ENCODE measurements at places on chromosomes 7 and 10. TPM values are rescaled to one million over a fixed set of nuclear protein-coding genes. Genes with fewer than 3 reads are reported as not detected.

- DNase-seq: no peak
- H3K27me3 ChIP-seq: no peaks in the 10 kb centered on the region
- H3K36me3 ChIP-seq: no peaks in the 10 kb centered on the region
- H3K4me1 ChIP-seq: no peaks in the 10 kb centered on the region
- H3K27ac ChIP-seq: no peak overlapping the region
These were observed 19.5 kb downstream of the CPVL start for GRCh38 chr7:29126804-29127203.

DNA sequence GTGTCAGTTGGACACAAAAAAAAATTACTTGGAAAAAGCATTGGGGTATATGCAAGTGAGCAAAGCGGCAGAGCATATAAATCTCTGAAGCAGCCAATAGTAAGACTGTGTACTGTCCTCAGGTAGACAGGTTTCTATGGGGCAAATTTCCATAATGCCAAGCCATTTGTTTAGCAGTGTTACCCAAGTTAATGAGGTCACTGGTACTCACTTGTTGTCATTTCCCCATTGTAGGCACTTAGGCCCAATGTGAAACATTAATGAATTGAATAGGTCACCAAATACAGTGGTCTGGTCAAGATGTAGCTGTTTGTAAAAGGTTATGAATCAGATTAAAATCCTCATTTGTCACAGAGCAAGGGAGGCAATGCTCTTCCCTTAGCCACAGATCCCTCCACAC is 27.5 kb downstream of the HOXA1 start:
- H3K36me3 ChIP-seq: no peaks in the 10 kb centered on the region
- H3K4me3 ChIP-seq: no peak overlapping the region
- DNase-seq: no peak
- H3K27ac ChIP-seq: no peak overlapping the region

DNA sequence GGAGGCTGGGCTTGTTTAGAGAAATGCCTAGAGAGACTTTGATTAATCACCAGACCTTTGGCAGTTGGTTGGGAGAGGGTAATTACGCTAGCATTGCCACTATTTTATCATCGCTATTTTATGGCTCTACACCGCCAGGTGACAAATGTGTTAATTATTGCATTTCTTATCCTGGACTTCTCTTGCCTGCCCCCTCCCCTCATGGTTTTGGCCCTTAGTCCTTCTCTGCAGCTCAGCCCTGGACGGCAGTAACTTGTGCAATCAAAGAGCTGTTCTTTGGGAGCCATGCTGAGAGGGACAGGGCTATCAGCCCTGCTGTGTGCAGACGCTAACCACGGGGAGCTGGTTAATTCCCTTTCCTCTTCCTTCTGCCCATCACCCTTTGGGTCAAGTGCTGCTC is 585.0 kb downstream of the AUTS2 start:
- H3K36me3 ChIP-seq: no peaks in the 10 kb centered on the region
- H3K4me3 ChIP-seq: no peak overlapping the region
- DNase-seq: no peak
- H3K27ac ChIP-seq: no peak overlapping the region
- H3K27me3 ChIP-seq: no peaks in the 10 kb centered on the region

DNA sequence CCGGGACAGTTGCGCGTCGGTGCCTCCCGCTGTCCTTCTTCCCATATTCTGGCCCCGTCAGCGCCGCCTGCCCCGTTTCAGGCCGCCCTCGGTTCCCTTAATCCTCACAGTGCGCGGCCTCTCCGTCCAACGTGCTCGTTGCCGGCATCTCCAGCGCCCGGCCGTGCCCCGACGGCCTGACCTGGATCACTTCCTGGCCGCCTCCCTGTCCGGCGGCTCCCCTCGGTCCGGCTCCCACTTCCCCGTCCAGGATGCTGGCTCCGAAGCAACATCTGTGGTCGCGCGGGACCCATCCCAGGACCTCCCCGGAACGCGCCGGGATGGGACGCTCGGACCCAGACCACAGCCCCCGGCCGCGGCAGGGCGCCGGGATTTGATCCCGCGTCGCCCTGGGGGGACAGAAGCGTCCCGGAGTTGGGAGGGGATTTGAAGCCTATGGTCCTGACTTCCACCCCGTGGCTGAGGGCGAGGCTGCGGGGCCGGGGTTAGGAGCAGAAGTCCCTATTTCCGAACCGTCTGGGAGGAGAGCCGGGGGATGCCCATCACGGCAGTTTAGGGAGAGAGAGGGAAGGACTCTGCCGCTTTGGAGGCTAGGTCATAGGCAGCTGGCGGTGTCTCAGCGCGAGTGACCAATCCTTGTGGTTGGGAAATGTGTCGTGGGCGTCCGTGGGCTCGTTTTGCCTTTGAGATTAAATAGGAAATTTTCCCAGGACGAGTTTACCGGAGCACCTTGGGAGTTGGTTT is 53.8 kb downstream of the KCTD7 start:
- H3K4me3 ChIP-seq: peak overlapping the region; percentile 95
- no peaks in the 10 kb centered on the region for H3K36me3 ChIP-seq
- H3K4me1 ChIP-seq: peaks cover 10% of the 10 kb centered on the region
- DNase-seq: no peak

FAM131B gene
- 0.90 TPM for total RNA-seq

PON1 gene
- total RNA-seq: 0.49 TPM

CDNF gene
- total RNA-seq: 0.61 TPM

Data from upper lobe of right lung (tissue), 1 donor.